Adrenal gland (tissue), 19 donors: ENCODE measurements at places on chromosomes 2 and 18. TPM values are rescaled to one million over a fixed set of nuclear protein-coding genes. Genes with fewer than 3 reads are reported as not detected.

GRCh38 chr2:174012347-174013314 lies 47.5 kb upstream of the SP3 start:
- H3K27me3 ChIP-seq: no peaks in the 10 kb centered on the region
- H3K4me3 ChIP-seq: no peak overlapping the region

DNA sequence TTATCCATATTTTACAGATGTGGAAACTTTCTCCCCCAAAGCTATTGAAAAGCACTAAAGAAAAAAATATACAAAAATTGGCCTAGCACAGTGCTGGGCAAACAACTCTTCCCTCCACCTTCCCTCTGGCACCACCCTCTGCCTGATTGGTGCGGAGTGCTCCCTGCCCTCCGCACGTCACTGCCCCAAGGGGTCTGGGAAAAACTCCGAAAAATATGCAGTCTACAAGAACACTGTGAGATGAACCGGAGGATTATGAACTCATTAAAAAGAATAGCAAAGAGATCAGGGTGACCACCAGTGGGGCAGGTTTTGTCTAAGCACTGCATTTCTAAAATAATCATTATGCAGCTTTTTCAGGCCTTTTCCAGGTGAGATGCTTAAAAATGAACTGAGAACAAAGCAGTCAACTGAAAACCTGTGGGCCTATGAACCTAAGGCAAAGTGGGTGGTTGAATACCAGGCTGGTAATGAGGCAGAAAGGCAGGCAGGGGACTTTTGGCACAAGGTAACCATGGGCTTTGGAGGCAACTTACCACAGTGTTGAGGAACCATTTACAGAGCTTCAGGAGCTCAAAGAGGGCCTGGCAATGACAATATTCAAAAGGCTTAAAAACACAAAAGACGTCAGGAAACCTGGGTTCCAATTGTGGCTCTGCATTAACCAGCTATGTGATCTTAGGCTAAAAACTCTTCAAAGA lies 57.5 kb downstream of the AAK1 start:
- no peak for DNase-seq
- H3K27ac ChIP-seq: no peak overlapping the region
- no peaks in the 10 kb centered on the region for H3K36me3 ChIP-seq
- H3K4me1 ChIP-seq: peaks cover 53% of the 10 kb centered on the region
- no peak overlapping the region for H3K4me3 ChIP-seq
- H3K27me3 ChIP-seq: no peaks in the 10 kb centered on the region

DNA sequence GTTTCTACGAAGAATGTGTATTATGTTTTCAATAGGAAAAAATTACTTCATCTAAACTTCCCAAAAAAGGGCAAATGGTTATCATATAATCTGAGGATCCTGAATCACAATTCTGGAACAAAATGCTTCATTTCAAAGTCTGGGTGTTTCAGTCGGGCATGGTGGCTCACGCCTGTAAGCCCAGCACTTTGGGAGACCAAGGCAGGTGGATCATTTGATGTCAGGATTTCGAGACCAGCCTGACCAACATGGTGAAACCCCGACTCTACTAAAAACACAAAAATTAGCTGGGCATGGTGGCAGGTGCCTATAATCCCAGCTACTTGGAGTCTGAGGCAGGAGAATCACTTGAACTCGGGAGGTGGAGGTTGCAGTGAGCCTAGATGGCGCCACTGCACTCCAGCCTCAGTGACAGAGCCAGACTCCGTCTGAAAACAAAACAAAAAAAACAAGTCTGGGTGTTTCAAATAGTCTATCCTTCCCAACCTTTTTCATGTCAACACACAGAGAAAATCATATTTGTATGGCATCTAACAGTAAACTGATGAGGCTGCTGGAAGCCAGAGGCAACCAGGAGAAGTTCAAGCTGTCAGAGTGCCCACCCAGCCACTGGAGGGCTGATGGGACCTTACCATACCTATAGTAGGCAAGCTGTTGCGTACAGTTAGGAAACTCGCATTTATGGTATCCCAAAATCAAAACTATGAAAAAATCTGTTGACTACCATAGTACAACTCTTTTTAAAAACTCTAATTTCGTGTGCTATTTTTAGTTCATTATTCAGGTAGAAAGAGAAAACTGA lies 14.6 kb downstream of the NBAS start:
- H3K27me3 ChIP-seq: no peaks in the 10 kb centered on the region
- no peaks in the 10 kb centered on the region for H3K4me1 ChIP-seq
- no peaks in the 10 kb centered on the region for H3K36me3 ChIP-seq
- no peak overlapping the region for H3K4me3 ChIP-seq

DNA sequence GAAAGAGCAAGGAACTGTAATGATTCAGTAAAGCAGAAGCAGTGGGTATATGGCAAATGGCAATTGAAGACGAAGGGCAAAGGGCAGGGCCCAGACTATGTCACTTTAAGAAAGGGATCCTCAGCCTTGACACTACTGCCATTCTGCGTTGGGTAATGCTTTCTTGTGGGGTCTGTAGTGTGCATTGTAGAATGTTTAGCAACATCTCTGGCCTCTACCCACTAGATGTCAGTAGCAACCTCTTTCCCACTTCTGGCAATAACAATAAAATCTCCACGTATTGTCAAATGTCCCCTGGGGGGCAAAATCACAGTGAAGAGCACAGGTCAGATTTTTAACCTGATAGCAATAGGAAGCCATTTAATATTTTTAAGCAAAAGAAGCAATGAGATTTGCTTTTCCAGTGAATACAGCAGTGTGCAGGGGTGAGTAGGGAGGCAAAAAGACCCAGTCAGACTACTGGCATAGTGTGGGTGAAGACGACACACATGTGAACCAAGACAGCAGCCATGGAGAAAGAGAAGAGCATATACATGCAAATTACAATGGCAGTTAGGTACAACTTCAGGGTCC lies 209.5 kb downstream of the DYM start:
- no peak overlapping the region for H3K4me3 ChIP-seq
- DNase-seq: no peak
- no peak overlapping the region for H3K27ac ChIP-seq
- H3K4me1 ChIP-seq: peaks cover 13% of the 10 kb centered on the region
- no peaks in the 10 kb centered on the region for H3K36me3 ChIP-seq

DNA sequence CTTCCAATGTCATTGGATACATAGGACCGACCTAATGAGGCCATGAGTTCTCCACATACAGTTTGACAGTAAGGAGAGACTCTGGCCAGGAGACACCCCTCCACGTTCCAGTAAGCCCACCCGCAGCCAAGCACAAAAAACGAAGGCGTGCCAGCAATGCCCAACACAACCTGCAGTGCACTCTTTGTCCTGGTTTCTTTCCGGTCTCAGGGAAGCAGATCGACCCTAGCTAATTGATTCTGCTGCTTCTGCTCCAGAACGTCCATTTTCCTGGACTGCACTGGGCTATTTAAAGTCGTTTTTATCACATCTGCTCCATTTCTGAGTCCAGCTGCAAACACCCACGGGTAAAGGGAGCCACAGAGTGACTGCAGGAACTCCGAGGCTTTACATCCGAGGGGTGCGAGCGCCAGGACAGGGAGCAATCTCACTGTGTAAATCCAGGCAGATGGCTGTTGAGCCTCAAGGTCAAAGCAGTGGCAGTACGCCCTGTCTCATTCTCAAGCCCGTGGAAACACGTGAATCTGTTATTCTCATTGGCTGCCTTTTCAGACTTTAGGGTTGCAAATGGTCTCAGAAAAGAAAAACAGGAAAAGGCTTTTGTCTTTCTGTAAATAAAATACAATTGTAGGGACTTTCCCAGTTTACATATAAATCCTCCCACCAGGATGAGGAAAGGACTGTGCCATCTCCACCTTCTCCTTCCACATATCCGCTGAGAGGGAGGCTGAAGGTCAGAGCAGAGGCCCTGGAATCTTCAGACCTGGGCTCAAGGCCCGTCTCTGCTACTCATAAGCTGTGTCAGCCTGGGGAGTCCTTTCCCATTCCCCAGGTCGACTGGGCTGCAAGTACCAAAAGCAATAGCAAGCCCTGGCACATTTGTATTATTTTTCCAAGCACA lies 40.7 kb downstream of the TMEM163 start:
- DNase-seq: peak; percentile 38
- H3K4me1 ChIP-seq: no peaks in the 10 kb centered on the region
- no peak overlapping the region for H3K4me3 ChIP-seq
- no peaks in the 10 kb centered on the region for H3K27me3 ChIP-seq
- H3K27ac ChIP-seq: no peak overlapping the region

DNA sequence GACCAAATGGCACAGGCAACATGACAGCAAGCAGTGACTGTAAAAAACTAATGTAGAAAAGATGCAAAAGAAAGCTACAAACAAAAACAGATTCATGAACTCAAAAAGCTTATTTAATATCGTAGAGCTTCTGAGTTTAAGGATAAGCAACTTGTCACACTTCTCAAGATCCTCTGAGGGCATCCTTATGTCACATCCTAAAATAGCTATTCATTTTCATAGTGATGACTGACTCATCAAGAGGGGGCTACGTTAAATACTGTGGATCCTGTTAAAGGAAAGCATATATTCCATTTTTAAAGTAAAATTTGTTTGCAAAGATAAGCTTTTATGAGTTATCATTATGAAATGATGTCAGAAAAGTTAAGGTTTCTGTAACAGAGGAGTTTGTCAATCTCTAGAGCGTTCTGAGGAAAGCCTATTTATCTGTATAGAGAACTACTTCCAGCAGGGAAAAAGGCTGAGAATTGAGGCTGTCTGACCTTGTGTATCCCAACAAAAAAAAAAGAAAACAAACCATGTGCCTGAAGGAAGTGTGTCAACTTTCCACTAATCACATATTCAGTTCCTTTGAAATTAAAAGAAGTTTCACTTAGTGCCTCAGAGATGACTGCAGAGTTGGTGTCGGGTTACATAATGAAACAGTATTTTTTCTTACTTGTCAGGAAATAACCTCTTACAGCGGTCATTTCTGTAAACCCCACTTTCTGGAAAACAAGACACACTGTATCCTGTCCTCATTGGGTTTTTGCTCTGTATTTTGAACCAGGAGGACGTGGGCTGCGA lies 115.5 kb downstream of the ESCO1 start:
- H3K4me3 ChIP-seq: no peak overlapping the region
- no peak overlapping the region for H3K27ac ChIP-seq
- no peak for DNase-seq
- no peaks in the 10 kb centered on the region for H3K36me3 ChIP-seq
- no peaks in the 10 kb centered on the region for H3K4me1 ChIP-seq

GRCh38 chr18:38460657-38461056 lies 895.1 kb upstream of the CELF4 start:
- H3K36me3 ChIP-seq: no peaks in the 10 kb centered on the region
- no peak for DNase-seq
- no peaks in the 10 kb centered on the region for H3K27me3 ChIP-seq
- no peaks in the 10 kb centered on the region for H3K4me1 ChIP-seq
- no peak overlapping the region for H3K4me3 ChIP-seq
- no peak overlapping the region for H3K27ac ChIP-seq

DNA sequence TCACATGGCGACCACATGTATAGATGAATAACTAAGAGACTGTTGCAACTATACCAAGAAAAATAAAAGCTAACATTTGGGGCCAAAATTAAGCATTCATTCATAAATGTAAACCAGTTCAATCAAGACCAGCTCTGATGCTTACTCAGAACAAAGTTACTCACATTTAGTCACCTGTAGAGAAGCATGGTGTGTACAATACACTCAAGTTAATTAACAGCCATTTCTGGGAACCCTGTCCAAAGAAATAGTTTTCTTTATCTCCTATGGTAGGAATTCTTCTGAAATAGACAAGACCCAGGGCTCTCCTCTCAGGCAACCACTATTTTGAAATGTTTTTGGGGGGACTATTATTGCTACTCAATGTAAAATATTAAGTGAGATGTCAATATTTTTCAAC lies 1.6 kb downstream of the SCN3A start:
- H3K4me1 ChIP-seq: no peaks in the 10 kb centered on the region
- peaks cover 6% of the 10 kb centered on the region for H3K27me3 ChIP-seq
- H3K4me3 ChIP-seq: no peak overlapping the region
- no peak for DNase-seq
- H3K36me3 ChIP-seq: no peaks in the 10 kb centered on the region
- H3K27ac ChIP-seq: no peak overlapping the region

DNA sequence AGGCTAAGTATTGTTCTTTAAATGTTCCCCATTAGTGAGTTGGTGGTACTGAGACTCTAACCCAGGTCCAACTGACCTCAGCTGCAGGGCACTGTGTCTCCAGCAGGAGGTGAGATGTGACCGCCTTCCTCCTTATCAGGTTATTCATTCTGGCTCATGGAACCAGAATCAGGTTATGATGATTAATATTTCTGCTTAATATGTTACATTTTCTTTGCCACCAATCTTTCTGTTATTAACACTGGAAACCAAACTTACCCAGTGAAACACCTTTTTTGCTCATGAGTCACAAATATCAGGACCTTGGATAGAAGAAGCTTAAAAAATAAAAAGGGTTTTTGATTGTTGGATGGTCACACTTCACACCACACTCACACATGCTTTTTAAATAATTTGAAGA lies 85.4 kb downstream of the DPP4 start:
- DNase-seq: no peak
- H3K27ac ChIP-seq: no peak overlapping the region
- H3K36me3 ChIP-seq: no peaks in the 10 kb centered on the region
- no peaks in the 10 kb centered on the region for H3K4me1 ChIP-seq
- H3K4me3 ChIP-seq: no peak overlapping the region

GRCh38 chr2:99864561-99865553 lies 277.5 kb downstream of the AFF3 start:
- H3K36me3 ChIP-seq: no peaks in the 10 kb centered on the region
- no peak for DNase-seq
- H3K27me3 ChIP-seq: no peaks in the 10 kb centered on the region
- H3K27ac ChIP-seq: no peak overlapping the region
- H3K4me1 ChIP-seq: no peaks in the 10 kb centered on the region
- no peak overlapping the region for H3K4me3 ChIP-seq

- H3K27ac ChIP-seq: no peak overlapping the region
- H3K27me3 ChIP-seq: no peaks in the 10 kb centered on the region
- no peaks in the 10 kb centered on the region for H3K4me1 ChIP-seq
- no peak for DNase-seq
These were observed 25.8 kb downstream of the PTPN18 start for GRCh38 chr2:130381619-130382018.

GRCh38 chr2:84458551-84459017 lies 496 bp downstream of the SUCLG1 start:
- peak overlapping the region; percentile 96 for H3K4me3 ChIP-seq
- no peaks in the 10 kb centered on the region for H3K36me3 ChIP-seq
- no peaks in the 10 kb centered on the region for H3K27me3 ChIP-seq
- H3K27ac ChIP-seq: peak overlapping the region; percentile 90
- DNase-seq: peak; percentile 37
- peaks cover 35% of the 10 kb centered on the region for H3K4me1 ChIP-seq

- H3K36me3 ChIP-seq: no peaks in the 10 kb centered on the region
- DNase-seq: no peak
- peaks cover 9% of the 10 kb centered on the region for H3K4me1 ChIP-seq
- peaks cover 46% of the 10 kb centered on the region for H3K27me3 ChIP-seq
- no peak overlapping the region for H3K4me3 ChIP-seq
- no peak overlapping the region for H3K27ac ChIP-seq
These were observed 1.1 kb downstream of the PTH2R start for GRCh38 chr2:208407667-208408066.

GRCh38 chr18:40404284-40404683 lies 1550.8 kb upstream of the PIK3C3 start:
- H3K4me1 ChIP-seq: no peaks in the 10 kb centered on the region
- no peaks in the 10 kb centered on the region for H3K27me3 ChIP-seq
- no peaks in the 10 kb centered on the region for H3K36me3 ChIP-seq
- no peak overlapping the region for H3K27ac ChIP-seq
- no peak for DNase-seq
- H3K4me3 ChIP-seq: no peak overlapping the region

The MC5R gene
- total RNA-seq: not detected

The CPLX4 gene
- not detected for total RNA-seq

The ANO7 gene
- total RNA-seq: 1.9 TPM

The TMEM178A gene
- total RNA-seq: 2.2 TPM
